ENCODE measurements at places on chromosomes 5 and 9.

- no peak for DNase-seq
Measured at GRCh38 chr5:179284751-179285631, 60.3 kb downstream of the ADAMTS2 start.

GRCh38 chr9:130872912-130873503, 23.6 kb downstream of the QRFP start:
- DNase-seq = no peak

DNA sequence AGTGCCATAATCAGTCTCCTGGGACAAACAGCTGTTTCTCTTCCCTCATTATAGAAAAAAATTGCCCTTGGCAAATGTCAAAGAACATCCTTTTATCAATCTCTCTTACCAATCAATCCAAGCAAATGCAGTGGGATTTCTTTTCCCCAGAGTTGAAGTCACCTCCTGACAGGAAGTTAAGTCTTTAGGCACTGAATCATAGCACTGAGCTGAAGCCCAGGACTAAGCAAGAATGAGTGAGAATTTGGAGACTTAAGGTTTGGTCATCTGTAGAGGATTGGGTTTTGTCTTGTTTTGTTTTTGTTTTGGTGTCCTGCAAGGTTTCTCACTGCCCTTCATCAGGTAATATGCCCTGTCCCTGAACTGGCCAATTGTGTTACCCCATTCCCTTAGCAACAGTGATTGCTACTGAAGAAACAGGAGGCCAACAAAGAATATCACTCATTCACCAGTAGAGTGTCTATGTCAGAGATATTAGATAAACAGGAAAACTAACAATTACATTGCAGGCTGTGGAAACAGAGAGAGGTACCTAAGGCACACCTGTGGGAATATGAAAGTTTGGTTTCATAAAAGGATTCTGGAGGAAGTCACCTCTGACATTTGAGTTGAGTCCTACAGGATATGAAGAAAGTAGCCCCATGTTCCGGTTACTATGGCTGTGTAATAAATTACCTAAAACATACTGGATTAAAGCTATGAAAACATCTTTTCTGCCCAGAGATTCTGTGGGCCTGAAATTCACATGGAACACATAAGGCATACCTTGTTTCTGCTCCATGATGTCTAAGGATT, 4.5 kb upstream of the FXN start:
- no peak for DNase-seq

GRCh38 chr5:176169393-176170063, 68.7 kb upstream of the SIMC1 start:
- no peak for DNase-seq

- no peak for DNase-seq
Measured at GRCh38 chr9:135210676-135211523, 123.4 kb downstream of the OLFM1 start.

DNA sequence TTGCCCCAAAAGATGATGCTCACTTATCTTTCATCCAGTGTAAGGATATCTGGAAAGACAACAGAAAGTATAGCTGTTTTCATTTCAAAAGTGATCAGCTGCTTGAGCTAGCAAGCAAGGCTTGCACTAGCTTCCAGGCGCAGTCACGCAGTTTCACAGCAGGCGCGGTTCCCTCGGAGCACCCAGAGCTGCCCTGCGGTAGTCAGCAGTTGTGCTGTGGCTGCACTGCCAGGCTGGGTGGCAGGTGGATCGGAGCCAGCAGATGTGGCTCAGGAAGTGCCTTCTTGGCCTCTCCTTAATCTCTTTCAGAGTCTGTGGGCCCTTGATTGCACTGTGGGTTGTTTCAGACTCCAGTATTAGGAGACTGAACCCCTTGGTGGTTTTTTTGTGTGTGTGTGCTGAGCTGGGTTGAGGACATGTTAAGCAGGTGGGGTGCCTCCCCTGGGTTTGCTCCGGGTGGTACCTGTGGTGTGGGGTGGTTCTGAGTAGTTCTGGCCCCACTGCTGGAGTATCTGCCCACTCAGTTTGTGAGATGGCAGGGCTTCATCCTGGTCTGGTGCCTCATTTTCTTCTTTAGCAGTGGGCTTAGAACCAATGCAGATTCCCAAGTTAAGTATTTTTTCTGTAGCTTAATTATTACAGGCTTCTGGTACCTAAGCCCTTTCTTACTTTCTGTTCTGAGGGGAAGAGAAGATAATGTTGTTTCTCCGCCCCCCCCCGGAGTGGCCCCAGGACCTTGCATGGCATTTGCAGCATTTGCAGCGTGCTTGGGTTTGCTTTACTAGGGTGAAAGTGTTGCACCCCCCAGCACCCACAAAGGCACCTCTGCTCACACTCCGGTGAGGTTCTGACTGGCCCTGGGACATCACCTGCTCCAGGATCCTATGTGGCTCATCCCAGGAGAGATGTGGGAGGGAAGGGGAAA, 16.4 kb downstream of the TENT4A start:
- peak; percentile 89 for DNase-seq

DNA sequence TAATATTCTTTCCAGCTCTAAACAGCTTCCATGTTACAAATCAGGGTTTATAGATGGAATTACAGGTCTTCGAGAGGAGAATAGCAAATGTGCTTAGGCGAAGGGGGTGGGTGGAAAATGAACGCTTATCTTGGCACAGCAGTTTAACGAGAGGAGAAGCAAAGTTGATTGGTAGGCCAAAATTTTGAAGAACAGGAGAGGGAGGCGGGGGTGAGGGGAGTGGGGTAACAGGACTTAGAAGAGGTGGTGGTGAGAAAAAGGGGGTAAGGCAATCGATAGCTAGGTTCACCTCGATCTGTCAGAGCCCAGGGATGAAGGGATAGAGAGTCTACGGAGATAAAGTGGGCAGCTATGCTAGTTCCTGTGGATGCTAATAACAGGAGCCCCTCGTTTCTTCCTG, 764 bp downstream of the ANKRA2 start:
- DNase-seq = no peak

- no peak for DNase-seq
Measured at GRCh38 chr5:39218482-39219402, 621 bp downstream of the FYB1 start.

DNA sequence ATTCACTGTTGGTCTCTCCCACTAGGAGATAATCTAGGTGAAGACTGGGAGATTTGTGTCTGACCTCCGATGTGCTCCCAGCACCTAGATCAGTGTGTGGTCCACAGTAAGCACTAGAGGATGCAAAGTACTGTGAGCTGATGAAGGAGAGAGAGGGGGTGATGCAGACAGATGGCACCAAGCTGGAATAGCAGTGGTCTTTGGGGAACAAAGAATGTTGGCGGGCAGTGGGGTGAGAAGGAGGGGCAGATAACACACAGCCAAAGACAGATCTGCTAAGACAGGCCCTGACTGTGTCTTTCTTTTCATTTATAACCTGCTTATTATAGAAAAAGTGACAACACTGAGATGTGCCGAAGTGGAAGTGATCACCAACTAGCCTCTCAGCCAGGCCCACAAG, 37.5 kb downstream of the ERGIC1 start:
- no peak for DNase-seq

GRCh38 chr5:169300468-169301385, at the start of gene SLIT3:
Gene SLIT3 (minus strand): TSS chr5:169301139. CDS start chr5:169300709, 430 bp downstream.
- DNase-seq = no peak

- DNase-seq = no peak
Measured at GRCh38 chr9:18776836-18777820, 255.9 kb downstream of the SAXO1 start.

DNA sequence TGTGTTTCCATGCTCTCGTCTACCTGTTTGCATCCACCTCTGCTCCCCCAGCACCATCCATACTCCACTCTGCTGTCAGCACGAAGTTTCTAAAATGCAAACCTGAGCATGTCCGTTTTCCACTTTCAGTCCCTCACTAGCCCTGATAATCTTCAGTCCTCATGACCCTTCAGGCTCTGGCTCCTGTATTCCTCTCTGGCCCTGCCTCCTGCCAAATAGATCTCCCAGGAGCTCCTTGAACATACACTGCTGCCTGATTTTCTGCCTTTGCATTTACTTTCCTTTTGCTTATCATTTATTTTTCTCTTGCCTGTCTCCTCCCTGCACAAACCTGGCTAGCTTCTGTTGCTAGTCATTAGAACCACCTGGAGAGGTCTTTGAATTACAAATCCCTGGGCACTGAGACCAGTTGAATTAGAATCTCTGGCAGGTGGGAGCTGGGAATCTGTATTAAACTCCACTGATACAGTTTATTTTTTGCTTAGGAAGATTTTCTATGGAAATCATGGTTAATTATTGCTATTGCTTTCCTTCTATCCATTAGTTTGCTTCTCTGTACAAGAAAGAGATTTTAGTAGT, 18.5 kb downstream of the ARHGEF28 start:
- DNase-seq = no peak

GRCh38 chr9:81559197-81559596, 130.2 kb downstream of the TLE1 start:
- no peak for DNase-seq

GRCh38 chr5:89287964-89288363, 405.0 kb upstream of the MEF2C start:
- DNase-seq = no peak
